Stimulated activated CD4-positive, alpha-beta T cell treated with anti-CD3 and anti-CD28 coated beads, Interleukin-1b, Interleukin-23, amount 100 ng/mL, for 48 hours (primary cell): ENCODE measurements at places on chromosomes 11 and 22.

- no peak for DNase-seq
Observed at GRCh38 chr22:46774980-46775849, 12.8 kb downstream of the TBC1D22A start.

- DNase-seq, result no peak
Observed at GRCh38 chr11:116610190-116610589, 162.6 kb downstream of the BUD13 start.

GRCh38 chr11:116720895-116721294, 51.9 kb downstream of the BUD13 start:
- no peak for DNase-seq

- DNase-seq, result no peak
Observed at GRCh38 chr22:31495343-31495742, 993 bp upstream of the SFI1 start.

- no peak for DNase-seq
Observed at GRCh38 chr11:2107521-2107920, 31.7 kb downstream of the IGF2 start.

GRCh38 chr11:31045335-31045734, 324.2 kb downstream of the DCDC1 start:
- DNase-seq, result no peak

DNA sequence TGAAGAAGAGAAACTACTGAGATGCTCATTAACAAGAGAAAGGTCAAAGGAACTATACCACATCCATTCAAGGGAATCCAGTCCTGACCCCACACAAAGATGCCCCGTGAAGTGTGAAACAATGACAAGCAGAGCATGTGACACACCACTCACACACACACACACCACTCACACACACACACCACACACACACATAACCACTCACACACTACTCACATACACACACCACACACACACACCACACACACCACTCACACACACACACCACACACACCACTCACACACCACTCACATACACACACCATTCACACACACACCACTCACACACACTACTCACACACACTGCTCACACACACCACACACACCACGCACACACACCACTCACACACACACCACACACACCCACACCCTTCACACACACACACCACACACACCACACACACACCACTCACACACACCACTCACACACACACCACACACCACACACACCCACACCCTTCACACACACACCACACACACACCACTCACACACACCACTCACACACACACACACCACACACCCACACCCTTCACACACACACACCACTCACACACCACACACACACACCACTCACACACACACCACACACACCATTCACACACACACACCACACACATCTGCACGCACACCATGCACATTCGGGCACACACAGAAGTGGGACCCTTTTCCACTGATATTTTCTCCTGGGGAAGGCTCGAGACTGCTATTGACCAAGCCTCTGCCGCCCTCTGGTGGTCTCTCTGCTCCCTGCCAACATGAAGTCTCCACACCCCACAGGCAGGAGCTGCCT, 32.0 kb upstream of the COMT start:
- peak; percentile 79 for DNase-seq

DNA sequence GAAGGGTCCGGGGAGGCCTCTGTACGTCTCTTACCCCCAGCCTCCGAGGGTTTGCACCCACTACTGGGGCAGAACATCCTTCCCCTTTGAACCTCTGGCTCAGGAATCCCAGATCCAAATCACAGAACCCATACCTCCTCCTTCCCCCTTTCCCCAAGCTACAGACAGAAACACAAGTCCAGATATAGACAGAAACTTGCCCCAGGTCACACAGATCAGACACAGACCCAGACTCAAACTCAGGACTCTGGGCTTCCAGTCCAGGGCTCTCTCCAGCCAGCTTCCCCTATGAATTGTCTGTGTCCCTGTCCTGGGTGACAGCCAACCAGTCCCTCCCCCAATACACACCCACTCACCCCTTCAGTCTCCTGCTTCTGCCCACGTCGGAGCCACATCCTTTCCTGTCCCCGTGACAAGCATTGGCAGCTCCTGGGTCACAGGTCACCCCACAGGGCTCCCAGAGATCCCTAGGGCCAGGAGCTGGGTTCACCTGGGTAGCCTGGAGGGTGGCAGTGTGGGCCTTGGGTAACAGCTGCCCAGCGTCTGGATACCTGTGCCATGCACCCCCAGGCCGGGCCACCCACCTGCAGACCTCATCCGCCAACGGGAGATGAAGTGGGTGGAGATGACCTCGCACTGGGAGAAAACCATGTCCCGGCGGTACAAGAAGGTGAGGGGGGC, 772 bp downstream of the TBC1D10C start:
- DNase-seq, result no peak

- no peak for DNase-seq
Observed at GRCh38 chr22:28369854-28370253, 309.8 kb downstream of the TTC28 start.

GRCh38 chr22:36548606-36549005, 19.6 kb upstream of the EIF3D start:
- no peak for DNase-seq

GRCh38 chr11:69879729-69880005, 60.5 kb upstream of the FGF3 start:
- DNase-seq, result no peak

DNA sequence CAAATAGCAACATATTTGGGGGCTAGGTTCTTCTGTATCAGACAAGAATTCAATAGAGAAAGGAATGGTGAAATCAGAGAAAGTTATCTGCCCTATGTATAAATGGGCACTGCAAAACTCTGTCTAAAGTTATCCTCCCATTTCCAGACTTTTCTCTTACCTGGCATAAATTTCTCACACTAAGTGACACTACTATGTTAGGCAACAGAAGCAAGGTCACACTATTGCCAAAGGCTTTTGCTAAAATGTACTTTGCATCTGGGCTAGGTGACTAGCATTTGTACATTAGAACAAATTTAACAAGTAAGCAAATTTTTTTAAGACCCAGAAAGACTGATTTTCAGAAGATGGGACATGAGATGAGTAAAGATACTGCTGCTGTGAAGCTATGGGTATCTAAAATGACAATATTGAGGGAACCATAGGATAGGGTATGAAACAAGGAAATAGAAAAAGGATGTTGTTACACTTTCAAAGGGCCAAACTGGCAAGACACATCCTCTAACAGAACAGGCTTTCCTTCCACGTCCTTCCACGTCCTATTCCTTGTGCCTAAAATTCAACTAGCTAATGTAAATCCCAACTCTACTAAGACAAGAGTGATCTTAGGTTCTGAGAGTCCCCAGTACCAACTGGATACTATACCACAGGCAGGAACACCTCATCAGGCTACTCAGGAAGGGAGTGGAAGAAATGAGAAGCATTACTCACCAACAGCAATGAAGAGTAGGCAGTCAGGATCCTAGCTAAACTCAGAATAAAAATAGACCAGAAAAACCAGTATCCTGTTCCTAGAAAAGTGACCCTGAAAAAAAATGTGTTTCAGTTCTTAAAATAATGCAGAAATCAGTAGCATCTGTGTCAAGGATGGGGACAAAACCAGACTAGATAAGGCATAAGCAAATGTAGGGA, 22.6 kb downstream of the GDPD4 start:
- DNase-seq, result no peak

GRCh38 chr11:31903225-31904074, 92.3 kb upstream of the PAX6 start:
- no peak for DNase-seq

DNA sequence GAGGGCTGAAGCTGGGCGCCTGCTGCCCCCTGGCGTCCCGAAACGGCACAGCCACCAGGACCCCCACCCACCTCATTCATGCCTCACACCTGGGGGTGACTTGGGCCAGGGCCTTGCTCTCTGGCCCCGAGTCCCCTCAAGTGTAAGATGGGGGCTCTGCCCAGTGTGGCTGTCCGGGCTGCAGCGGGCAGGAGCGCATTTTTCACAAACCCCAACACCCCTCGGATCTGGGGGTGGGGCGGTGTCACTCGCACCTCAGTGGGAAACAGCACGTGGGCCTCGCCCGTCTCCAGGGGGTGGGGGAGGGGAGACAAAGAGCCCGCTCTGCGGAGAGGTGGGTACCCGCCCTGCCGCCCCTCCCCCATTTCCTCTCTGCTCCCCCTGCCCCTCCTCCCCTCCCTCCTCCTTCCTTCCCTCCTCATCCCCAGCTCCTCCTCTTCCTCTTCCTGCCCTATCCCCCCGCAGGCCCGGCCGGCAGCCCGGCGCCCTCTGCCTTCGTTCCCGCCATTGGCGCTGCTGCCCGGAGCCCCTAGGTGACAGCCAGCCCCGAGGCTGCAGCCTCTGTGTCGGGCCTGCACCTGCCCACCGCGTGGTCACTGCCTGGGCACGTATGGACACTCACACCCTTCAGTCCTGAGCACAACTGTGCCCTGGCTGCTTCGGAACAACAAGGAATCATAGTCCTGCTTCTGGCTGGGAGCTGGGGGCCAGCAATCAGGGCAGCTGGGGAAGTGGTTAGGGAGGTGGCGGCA, 6.8 kb upstream of the CDKN1C start:
- DNase-seq, result peak; percentile 68

DNA sequence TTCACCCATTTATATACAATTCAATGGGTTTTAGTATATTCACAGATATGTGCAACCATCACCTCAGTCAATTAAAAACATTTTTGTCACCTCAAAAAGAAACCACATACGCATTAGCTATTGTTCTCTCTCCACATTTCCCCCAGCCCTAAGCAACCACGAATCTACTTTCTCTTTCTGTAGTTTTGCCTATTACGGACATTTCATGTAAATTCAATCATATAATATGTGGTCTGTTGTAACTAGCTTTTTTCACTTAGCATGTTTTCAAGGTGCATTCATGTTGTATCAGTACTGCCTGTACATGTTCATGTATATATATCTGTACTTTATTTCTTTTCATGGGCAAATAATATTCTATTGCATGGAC, 104.7 kb upstream of the RRM1 start:
- DNase-seq, result no peak

- DNase-seq, result no peak
Observed at GRCh38 chr11:129209891-129210830, 18.0 kb upstream of the ARHGAP32 start.

DNA sequence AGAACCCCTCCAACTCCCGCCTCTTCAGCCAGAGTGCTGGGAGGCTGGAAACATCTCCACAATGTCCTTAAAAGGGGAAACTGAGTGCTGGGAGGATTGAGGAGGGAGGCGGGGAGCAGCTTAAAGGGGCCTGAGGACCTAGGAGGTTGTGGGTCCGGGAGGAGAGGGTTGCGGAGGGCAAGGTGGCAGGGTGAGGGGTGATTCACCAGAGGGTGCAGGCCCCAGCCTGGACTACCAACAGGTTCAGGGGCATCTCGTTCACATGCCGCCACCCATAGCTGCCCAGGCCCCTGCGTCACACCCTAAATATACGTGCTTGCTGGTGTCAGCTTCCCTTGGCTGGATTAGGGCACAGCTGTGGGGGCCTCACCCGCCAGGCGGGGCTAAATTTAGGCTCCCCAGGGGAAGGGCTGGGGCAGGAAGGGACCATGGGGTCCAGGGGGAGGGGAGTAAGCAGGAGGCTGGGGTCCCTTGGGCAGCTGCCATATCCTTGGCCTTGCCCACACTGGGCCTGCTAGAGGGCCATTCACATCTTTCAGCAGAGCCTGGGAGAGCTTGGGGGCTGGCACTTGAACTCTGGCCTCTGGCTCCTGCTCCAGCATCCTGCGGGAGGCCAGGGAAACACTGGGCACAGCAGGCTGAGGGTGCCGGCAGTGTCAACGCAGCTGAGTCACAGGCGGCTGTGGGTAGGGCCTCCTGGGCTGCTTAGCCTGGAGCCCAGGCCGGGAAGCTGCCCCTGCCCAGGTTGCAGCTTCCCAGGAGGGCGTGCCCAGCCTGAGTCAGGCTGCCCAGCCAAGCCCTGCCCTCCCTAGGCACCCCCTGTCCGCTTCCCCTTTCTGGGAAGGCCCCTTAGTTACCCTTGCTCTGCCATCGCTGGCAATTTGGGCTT, 1.3 kb downstream of the EHBP1L1 start:
- peak; percentile 46 for DNase-seq

DNA sequence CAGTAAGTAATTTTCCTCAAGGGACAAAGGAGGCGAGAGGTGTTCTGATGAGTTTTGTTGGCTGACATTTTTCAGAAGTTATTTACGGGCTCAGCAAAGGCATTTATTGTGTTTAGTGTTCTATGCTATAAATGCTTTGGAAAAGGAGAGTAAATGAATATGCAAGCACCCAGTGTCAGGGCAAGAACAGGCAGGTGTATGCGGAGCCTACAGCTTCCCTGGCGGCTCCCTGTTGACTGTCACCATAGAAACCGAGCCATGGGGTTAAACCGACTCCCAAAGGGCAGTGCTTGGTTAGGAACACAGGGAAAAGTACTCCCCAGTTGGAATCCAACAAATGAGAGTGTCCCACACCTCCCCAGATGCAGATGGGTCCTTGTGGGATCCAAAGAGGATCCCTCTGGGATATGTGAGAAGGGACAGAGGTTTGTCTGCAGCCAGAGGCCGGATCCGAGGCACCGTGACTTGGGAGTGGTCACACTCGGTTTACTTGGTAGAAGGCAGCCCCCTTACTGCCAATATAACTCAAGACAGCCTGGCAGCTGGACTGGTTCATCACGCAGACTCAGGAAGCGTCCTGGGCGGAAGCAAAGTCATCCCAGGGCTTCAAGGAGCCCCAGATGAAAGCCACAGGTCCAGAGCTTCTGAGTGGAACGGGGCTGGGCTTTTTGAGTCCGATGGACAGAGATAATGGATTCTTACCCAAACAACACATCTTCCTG, 329.7 kb downstream of the CTTN start:
- no peak for DNase-seq

GRCh38 chr11:110446594-110446993, 16.8 kb downstream of the FDX1 start:
- no peak for DNase-seq

GRCh38 chr22:27137871-27138337, 480.5 kb downstream of the MIAT start:
- DNase-seq, result no peak

GRCh38 chr11:118896472-118896913, 12.8 kb downstream of the CXCR5 start:
- DNase-seq, result no peak

DNA sequence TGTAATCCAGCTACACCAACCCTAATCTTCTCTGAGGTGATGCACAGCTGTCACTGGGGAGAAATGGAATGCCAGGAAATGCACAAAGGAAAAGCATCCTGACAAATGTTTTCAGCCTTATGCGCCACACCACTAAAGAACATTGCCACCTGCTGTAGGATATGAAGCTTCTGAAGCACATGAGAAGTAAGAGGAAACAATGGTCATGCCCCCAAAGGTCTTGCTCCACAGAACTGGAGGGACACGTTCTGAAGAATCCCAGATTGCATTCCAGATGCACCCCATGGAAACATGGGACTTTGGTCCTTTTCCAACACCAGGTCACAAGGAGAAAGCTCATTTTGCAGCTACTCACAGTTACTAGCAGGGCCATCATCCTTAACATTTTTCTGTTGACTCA, 48.7 kb upstream of the ZBED5 start:
- DNase-seq, result no peak
